ENCODE measurements at places on chromosomes 3 and 15.

- no peak for DNase-seq
Observed at GRCh38 chr3:193853511-193854219, 260.7 kb downstream of the OPA1 start.

- no peak for DNase-seq
Observed at GRCh38 chr3:55244247-55244646, 242.9 kb downstream of the WNT5A start.

GRCh38 chr3:155790272-155790925 is 15.7 kb downstream of the C3orf33 start:
- no peak for DNase-seq

DNA sequence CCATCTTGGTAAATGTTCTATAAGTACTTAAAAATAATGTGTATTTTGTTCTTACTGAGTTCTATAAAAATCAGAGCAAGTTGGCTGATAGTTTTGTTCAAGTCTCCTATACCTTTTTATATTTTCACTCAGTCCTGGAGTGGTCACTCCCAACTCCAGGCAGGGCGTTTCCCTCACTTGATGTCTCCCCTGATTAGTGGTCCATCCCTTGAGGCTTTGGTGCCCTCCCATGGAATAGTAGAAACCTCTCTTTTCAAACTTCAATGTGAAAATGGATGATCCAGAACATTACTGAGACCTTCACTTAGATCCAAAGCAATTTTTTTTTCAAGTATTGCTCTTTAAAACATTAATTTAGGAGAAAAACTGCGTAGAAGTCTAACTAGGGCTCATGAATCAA is 25.0 kb upstream of the SCN10A start:
- DNase-seq, result no peak

- no peak for DNase-seq
Observed at GRCh38 chr3:127399154-127399553, 111.3 kb upstream of the PRR20G start.

All from stimulated activated CD4-positive, alpha-beta T cell treated with anti-CD3 and anti-CD28 coated beads, Interleukin-4, amount 100 ng/mL, for 24 hours (primary cell).